ENCODE measurements at places on chromosomes 6 and 20.
A peak's percentile ranks its signal among the peaks of the same experiment; 100 is the strongest.

DNA sequence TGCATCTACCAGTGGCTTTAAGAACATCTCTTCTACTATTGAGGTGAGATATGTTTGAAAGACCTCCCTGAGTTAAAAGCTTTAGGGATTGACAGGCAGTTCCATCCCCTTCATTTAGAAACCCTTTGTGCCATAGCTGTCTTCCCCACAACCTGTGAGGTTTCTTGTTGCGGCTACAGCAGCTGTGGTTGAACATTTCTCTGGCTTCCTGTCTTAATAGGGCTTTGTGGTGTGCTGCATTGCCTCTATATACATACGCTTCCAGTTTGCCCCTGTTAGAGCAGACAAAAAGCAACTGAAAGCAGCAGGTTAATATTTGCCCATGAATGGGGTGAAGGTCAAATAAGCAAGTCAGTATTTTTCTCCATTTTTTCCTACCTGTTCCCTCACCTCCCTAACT is 210.2 kb downstream of the TMEM200A start:
- DNase-seq: peak; percentile 1

DNA sequence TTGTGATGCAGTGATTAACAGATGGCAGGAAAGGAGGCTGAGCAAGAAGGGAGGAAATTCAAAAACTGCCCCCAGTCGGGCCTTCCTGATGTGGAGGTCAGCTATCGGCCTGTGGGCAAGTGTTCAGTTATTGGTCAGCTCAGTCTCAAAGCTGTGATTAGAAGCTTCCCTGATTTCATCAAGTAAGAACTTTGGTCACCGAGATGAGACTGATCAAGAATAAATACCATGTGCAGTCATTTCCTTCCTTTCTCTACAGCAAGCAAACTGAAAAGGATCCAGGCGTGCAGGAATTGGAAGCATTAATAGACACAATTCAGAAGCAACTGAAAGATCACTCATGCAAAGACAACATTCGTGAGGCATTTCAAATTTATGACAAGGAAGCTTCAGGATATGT is 69.7 kb downstream of the EFHC1 start:
- no peak for DNase-seq

GRCh38 chr6:72084992-72085569 is 198.7 kb downstream of the RIMS1 start:
- no peak for DNase-seq

GRCh38 chr6:131744432-131745287 is 33.8 kb upstream of the CTAGE9 start:
- no peak for DNase-seq

DNA sequence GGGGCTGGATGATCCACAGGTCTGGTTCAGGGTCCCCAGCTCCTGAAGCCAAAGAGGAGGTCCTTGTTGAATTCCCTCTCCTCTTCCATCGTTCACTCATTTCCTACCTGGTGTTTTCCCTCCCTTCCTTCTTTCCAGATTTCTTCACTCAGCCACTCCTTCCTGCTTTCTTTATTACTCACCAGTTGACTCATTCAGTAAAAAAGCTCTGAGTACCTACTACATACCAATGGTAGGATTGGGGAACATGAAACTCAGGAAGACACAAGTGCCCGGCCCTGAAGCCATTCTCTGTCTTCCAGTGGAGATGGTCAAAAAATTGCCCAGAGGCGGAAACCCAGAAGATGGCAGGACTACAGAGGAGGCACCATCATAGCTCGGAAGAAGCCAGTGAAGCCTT is 11.9 kb upstream of the NSFL1C start:
- DNase-seq: no peak

GRCh38 chr6:154649721-154650120 is 83.5 kb upstream of the SCAF8 start:
- DNase-seq: no peak

- peak; percentile 16 for DNase-seq
These were observed 541 bp downstream of the SNX21 start for GRCh38 chr20:45833883-45834796.

DNA sequence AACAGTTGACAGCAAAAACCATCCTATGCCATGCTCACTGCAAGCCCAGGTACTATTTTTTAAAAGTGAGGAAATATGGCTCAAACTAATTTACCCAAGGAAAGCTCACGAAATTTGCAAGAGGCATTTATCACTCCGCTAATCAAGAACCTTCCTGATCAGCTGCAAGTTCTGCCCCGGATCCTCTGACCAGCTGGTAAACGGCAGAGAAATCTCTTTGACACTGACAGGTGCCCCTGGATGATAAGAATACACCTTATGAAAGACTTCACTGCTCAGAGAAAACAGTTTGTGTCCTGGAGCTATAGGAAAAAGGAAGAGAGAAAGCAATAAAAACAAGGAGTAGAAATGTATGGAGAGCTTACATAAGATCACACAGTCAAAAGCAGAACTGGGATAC is 6.4 kb downstream of the CNKSR3 start:
- DNase-seq: no peak

DNA sequence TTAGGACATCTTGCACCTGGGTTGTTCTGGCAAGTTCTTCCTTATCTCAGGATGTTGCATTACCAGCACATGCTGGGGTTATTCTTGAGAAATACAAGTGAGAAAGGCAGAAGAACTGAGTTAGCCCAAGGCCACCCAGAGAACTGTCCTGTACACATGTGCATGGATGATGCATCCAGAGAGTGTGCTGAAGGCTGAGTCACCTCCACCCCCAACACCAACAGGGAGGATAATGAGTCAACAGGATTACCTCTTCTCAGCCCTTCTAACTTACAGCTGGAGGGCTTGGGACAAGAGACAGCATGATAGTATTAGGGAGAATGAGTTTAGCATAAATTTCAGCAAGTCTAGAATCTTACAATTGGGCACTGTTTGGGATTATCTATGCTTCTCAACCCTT is 8.5 kb downstream of the SCGN start:
- no peak for DNase-seq

DNA sequence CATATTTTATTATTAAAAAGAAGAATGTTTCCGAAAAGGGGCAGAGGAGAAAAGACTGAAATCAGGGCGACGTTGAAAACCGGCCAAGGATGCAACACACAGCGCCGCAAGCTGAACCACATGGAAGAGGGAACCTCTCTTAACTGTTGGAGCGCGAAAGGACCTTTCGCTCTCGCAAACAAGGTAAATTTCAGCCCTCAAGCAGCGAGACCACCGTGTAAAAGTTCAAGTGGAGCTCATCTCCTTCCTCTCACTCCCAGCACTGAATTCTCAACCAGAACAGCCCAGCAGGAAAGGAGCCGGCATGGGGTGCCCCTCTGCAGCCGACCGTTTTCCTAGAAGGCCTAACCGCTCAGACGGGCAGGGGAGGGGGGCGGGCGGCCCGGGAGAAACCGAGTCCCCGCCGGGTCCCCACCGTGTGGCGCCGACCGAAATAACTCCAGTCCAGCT is 621 bp downstream of the GPR63 start:
- DNase-seq: no peak

GRCh38 chr20:2408111-2408510 is 27.4 kb downstream of the TGM6 start:
- no peak for DNase-seq

DNA sequence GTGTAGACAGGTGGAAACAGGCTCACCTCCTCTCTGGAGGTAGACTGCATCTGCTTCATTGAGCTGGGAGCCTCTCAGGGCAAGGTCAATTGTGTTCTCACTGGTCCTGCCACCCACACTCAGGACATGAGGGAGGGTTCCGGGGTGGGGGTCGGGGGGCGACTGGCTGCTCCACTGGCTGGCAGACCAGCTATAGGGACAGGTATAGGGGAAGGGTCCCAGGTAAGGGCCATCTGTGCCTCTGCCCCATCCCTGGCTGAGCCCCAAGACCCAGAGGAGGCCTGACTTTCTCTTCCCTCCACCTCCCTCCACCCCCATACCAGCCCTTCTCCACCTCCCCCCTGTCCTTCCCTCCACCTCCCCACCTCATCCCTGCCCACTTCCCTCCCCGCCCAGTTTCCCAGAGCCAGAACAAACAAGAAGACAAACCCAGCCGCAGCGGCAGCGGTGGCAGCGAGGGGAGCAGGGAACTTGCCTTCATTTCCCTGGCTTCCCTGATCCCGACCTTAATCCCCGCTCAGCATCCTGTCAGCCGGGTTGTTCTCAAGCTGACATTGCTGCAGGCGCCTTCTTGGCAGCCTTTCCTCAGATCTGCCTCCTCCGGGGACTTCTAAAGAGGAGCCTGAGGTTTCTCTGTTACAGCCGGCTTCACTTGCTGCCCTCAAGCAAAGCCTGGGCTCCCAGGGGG is 18.3 kb upstream of the FOXP4 start:
- DNase-seq: no peak

DNA sequence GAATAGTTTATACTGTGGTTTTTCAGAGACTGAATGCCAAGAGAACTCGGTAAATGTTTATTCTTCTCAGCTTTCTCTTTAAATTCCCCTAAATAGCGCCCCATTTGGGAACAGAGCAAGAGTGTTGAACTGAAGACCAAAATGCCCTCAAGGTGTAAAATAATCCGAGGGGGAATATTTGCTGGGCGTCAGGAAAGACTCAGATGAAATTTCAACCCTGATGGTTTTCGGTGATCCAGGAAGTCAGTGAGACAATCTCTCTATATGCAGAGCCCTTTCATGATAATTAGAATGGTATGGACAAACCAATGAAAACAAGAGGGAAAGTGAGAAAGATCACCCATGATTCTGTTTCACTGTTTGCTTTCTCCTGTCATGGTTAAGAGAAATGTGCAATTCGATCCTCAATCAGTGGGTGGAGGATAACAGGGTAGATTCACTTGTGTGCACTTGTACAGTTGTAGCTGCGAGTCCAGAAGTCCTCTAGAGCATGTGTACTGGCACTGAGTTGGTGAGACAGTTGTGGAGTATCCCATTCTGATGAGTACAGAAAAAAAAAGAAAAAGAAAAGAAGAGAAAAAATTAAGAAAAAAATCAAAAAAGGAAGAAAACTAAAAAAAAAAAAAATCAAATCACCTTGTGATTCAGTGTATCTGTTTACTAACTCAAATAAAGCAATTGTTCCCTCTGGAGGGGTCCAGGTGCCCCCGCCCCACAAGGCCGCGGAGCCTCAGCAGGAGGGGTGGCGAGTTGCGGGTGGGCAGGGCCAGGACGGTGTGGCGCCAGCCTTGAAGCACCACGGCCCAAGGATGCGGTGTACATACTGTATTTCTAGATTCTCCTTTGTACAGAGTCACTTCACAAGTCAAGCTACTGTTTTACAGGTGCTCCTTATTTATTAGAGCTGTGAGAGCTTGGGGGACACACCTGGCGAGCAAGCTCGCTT is 164.9 kb downstream of the SCML4 start:
- no peak for DNase-seq

GRCh38 chr20:53662595-53662994 is 69.0 kb upstream of the ZNF217 start:
- DNase-seq: no peak

- no peak for DNase-seq
These were observed 11.8 kb downstream of the CASS4 start for GRCh38 chr20:56423886-56424285.

- no peak for DNase-seq
These were observed 89.2 kb upstream of the BCLAF1 start for GRCh38 chr6:136378888-136379287.

- DNase-seq: no peak
These were observed 276.5 kb downstream of the QKI start for GRCh38 chr6:163691049-163691448.

DNA sequence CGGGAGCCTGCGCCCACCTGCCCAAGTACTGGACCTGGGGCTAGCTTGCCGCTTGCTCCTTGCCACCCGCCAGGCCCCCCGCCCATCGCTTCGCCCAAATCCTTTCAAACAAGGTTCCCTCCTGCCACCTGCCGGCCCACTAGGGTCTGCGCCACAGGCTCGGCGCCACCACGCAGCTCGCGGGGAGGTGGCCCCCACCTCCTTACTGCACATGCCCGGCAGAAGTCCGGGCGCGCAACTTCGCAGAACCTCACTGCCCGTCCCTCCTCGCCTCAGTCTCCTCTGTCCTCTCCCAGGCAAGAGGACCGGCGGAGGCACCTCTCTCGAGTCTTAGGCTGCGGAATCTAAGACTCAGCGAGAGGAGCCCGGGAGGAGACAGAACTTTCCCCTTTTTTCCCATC is 11.2 kb downstream of the GNAS-AS1 start:
- DNase-seq: no peak

GRCh38 chr20:59455402-59456341 is 148.7 kb upstream of the PHACTR3 start:
- DNase-seq: no peak

GRCh38 chr6:80203283-80203682 is 96.8 kb downstream of the BCKDHB start:
- DNase-seq: no peak

- DNase-seq: no peak
These were observed 136.0 kb downstream of the MTHFD1L start for GRCh38 chr6:151001387-151002056.

GRCh38 chr6:166629628-166630027 is 2.6 kb upstream of the RPS6KA2 start:
- DNase-seq: no peak

DNA sequence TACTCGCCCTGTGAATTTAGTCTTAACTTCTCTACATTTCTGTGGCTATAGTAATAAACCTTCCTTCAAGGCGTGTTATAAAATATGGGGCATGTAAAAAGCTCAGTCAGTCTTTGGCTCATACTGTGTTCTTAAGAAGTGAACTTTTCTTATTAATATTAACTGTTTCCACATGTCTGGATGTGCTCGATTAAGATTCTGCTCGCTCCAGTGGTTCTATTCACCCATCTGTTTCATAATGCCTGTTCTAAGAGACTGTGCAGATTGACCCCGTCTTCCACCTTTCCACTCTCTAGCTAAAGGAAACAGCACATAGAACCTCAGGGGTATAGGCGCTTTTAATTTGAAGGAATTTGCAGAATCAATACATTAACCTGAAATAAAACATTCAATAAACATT is 99.9 kb downstream of the L3MBTL3 start:
- DNase-seq: no peak

GRCh38 chr20:62370115-62370806 is 3.1 kb upstream of the LAMA5 start:
- peak; percentile 39 for DNase-seq

DNA sequence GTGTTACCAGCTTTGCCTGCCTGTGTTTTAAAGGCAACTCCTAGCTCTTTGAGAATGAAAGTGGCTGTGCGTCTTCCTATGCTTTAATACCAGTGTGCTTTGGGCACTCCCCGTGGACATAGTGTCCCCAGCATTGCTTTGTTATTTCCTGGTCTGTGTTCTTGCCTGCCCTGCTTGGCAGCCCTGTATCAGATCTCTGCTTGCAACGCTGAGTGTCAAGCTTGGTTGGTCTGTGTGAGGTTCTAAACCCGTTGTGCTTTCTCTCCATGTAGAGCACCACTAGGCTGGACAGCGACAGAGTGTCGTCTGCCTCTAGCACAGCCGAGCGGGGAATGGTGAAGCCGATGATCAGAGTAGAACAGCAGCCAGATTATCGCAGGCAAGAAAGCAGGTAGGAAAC is 80.2 kb downstream of the AFDN start:
- DNase-seq: no peak

GRCh38 chr6:29899281-29899680 is 43.1 kb upstream of the HLA-A start:
- no peak for DNase-seq

- DNase-seq: no peak
These were observed 510.5 kb downstream of the PHF3 start for GRCh38 chr6:64146094-64146493.

- no peak for DNase-seq
These were observed 50.7 kb downstream of the MRPL14 start for GRCh38 chr6:44076356-44077213.
